Memory B cell (primary cell): ENCODE measurements at places on chromosomes 6 and 20.

- DNase-seq = no peak
Measured at GRCh38 chr20:53866794-53867740, 203.3 kb downstream of the BCAS1 start.

- DNase-seq = no peak
Measured at GRCh38 chr6:152356662-152357061, 280.5 kb downstream of the SYNE1 start.

GRCh38 chr6:39003072-39003471 is 45.5 kb upstream of the GLP1R start:
- DNase-seq = no peak

- DNase-seq = no peak
Measured at GRCh38 chr6:21064756-21065340, 528.7 kb upstream of the SOX4 start.
